DMS79 treated with DMSO at 0.1 percent for 48 hours (cell line): ENCODE measurements at places on chromosomes 4 and X.
A peak's percentile ranks its signal among the peaks of the same experiment; 100 is the strongest.

- no peak for DNase-seq
Measured at GRCh38 chrX:118523920-118524319, 28.3 kb downstream of the DOCK11 start.

DNA sequence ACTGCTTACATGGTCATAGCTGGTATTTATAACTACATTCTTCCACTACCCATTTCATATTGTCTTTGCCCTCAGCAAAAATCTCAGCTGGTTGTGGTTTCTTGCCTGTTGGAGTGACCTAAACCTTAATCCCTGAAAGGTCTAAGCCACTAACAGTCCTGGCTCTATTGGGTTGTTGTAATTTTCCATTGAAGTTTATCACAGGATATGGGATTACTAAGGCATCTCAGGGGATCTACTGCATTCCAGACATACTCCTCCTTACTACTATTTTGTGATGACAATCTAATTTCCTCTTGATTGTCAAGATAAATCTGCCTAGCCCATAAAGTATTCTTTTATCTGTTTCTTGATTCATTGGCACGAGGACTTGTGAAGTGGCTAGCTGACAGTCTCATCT is 6.2 kb upstream of the OSTC start:
- DNase-seq: no peak

DNA sequence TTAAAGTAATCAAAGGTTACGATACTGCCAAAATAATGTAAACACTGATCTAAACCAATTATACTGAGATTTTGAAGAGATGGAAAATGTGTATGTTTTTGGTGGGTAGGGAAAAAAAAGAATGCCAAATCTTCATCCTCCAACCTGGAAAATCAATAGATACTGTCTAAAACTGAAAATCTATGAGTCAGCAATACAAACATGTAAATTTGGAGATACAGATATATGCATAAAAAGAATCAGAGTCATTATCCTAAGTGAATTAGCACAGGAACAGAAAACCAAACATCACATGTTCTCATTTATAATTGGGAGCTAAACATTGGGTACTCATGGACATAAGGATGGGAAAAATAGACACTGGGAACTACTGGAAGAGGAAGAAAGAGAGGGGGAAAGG is 197.4 kb upstream of the TRPC5 start:
- DNase-seq: no peak

DNA sequence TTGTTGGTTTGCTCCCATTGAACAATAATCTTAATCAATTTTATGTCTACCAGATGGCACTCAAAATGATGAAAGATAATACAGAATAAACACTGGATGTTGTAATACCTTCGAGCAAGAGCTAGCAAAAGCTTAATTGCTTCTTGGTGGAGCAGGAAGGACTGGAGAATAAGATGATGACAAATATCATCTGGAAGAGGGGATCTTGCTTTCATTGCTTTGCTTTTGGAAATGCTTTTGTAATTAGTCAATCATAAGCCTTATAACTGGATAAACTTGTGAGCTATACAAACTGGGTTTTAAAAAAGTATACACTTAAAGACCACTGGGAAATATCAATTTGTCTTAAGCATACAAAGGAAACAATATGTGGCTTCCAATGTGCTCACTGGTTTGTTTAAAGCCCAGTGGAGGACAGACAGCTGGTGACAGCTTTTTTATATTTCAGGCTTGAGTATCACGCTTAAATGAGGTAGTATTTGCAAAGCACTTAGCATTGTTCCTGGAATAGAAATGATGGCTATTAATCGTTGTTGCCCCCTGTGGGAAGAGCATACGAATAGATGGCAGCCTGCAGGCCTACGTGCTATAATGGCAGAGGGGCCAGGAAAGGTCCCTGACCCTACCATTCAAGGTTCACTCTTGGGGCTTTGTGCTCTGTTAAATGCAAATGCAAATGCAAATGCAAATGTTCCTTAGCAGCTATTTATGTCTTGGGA is 61.2 kb downstream of the TMEM150C start:
- DNase-seq: peak; percentile 85

- DNase-seq: peak; percentile 35
Measured at GRCh38 chr4:77220828-77221613, 64.0 kb downstream of the CCNG2 start.

DNA sequence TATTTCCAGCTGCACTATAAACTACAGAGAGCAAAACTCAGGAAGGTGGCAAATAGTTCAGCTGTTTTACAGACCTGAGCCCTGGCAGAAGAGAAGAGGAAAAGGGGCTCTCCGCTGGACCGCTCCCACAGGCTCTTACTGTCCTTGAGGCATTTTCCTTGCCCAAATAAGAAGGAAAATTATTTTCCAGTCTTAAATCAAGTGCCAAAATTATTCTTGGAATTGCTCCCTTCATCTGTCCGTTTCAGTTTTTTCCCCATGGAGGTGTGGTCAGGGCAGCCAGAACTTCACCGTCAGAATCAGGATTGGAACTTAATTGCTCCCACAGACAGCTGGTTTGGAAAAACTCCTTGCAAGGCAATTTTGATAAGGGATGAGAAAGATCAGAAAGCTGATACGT is 35.2 kb upstream of the SPINK2 start:
- DNase-seq: no peak

- DNase-seq: no peak
Measured at GRCh38 chr4:10009861-10010500, 11.3 kb downstream of the SLC2A9 start.

GRCh38 chrX:39022106-39022505 is 220.8 kb downstream of the MID1IP1 start:
- DNase-seq: no peak

- DNase-seq: no peak
Measured at GRCh38 chr4:143344774-143345173, 8.1 kb downstream of the GAB1 start.

DNA sequence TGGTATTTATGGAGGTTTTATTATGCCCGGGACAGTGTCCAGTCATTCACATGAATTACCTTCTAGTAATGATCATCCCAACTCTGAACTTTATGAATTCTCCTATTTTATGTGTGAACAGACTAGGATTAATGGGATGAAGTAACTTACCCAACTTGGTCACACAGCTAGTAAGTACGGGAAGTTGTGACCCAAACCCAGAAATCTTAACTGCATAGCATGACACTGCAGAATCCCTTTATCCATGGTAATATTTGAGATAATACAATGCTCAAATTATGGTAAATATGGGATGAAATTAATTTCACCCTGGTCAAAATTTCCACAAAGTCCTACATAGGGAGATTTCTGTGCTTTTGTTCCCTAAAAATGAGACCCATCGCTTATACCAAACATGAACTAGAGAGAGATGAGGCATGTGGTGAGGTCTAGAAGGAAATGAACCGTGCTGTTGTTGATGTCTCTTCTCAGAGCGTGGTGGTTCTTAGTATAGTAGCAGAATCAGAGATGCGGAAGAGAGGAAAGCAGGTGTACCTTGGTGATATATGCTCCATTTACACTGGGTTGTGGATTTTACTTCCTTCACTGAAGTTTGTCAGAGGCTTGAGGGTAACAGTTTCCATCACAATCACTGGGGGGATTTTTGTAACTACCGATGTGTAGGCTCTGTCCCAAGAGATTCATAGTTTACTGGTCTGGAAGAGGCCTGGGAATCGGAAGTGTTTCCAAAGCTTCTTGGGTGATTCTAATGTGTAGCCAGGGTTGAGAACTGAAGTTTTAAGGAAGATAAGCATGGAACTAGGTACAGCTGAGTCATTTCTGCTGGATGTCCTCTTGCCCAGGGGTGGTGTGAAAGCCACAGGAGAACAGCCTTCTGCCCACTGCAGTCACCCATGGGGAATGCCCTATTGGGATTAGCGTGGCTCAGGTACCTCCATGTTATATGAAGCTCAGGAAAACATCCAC is 30.2 kb upstream of the FAM9C start:
- no peak for DNase-seq

- DNase-seq: no peak
Measured at GRCh38 chr4:88919056-88919455, 137.9 kb downstream of the FAM13A start.

DNA sequence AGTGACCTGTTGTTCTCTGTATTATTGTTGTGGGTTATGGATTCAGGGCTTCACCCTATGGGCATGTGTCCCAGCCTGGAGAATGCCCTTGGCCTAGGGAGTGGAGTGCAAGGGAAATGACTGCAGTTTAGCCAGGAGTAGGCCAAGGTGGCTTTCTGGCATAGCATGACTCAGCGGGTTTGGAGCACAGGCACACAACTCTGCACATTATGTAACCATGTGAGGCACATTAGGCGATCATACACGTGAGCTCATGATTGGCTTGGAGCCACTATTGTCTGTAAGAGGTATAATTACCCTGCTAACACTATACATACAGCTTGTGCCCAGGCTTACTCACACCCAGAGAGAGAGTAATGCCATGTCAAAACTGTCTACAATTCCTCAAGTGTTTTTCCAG is 35.1 kb upstream of the TACR3 start:
- DNase-seq: no peak

DNA sequence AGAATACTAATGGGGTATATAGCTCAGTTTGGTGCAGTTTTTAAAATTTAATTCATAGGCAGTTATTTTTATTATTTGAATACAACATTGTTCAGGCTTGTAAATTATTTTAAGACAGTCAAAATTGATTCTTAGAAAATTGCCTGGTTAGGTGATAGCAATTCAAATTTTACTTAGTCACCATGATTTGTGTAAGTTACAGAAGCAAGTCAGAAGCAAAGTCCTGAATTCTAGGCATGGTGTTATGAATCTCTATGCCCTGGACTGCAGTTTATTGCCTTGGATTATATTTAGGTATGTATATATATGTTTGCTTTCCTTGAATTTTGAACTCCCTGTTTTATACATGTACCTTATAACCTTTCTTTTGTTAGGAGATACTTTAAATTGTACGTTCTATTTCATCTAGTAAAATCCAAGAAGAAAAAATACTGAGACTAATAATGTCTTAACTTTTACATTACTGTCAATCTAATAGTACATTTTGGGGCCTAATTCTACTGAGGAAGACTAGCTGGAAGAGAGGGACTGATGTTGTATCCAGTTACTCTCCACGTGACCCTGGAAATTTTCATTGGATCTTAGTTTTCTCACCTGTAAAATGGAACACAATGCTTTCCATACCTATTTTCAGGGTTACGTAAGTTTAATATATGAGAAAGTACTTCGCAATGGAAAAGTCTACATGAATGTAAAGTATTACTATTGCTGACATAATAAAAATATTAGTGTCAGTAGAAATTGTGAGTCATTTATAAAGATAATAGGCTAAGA is 25.1 kb downstream of the RAPGEF2 start:
- DNase-seq: no peak

- DNase-seq: no peak
Measured at GRCh38 chr4:150817804-150818528, 197.1 kb downstream of the LRBA start.

- DNase-seq: peak; percentile 81
Measured at GRCh38 chr4:87092389-87093141, 127.9 kb downstream of the KLHL8 start.

DNA sequence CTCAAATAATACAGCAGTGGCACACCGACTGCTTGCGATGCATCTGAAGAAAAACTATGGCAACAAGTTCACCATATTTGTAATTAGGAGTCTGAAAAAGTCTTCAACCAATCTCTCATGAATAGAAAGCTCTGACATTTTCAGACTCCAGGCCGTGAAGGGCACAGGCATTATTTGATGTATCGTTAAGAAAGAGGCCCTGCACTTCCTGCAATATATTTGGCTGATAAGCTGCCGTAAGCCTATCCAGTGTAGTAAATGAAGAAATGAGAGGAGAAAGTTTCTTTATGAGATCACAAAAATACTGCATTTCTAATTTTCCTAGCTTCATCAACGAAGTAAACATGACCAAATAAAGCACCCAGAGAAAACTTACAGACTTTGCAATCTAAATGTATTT is 613.8 kb upstream of the TECRL start:
- DNase-seq: no peak

- DNase-seq: no peak
Measured at GRCh38 chr4:175633310-175633709, 178.8 kb downstream of the GPM6A start.
